ENCODE measurements at places on chromosomes 2 and 18.

- no peak for DNase-seq
Measured at GRCh38 chr18:75323821-75324585, 103.5 kb downstream of the SMIM21 start.

GRCh38 chr2:205283736-205284270 lies 398.5 kb upstream of the NRP2 start:
- DNase-seq: no peak

DNA sequence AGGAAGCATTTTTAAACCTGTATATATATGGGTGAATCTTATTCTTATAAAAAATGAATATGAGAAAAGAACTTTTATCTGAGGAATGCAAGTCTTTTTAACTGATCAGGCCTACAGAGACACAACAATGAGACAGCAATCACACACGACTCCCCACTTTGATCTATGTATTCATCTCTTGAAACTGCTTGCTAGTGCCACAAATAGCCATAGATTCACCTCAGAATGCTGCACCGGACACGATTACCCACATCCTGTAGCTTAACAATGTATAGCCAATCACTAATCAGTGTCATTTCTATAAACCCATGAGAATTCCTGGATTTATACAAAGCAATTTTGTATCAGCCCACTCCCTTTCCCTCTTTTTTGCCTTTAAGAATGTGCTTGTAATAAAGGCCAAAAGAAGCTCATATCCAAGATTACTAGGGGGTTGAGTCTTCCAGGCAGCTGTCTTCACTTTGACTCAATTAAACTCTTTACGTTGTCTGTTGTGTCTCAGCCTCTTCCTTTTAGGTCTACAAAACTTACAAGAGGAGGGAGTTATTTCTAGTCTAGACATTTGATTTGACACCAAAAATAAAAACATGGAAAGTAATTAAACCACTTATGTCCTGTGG lies 94.9 kb downstream of the MBD2 start:
- DNase-seq: no peak

DNA sequence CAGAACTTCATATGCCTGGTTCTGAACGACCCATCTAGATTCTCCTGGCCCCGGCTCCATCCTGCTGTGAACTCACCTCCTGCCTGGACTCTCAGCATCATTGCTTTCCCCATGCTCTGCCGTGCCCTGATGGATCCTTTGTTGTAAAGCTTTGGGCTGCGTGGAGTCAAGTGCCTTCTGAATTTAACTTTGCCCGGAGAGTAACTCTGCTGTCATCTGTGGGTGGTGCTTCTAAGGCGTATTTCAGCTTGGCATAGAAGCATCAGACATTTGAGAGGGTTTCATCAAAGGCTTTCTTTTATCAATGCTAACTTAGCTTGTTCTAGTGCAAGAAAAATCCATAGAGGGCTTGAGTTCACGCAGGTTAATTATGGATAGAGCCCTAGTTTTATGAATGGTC lies 8.1 kb upstream of the GREB1 start:
- no peak for DNase-seq

- no peak for DNase-seq
Measured at GRCh38 chr18:10070561-10071000, 156.8 kb downstream of the VAPA start.

DNA sequence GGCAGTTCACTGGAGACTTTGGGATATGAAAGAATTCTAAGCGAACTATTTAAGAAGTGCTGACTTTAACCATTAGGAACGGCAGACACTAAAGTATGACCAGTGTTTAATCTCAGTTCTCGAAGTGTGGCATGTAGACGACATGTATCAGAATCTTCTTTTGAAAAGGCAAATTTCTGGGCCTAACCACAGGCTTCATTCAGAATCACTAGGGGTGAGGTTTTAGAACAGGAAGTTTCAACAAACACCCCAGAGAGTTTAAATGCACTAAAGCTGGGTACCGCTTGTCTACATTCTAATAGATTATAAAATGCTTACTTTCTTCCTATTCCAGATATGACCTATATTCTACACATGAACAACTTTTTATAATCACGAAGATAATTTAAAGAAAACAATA lies 180.3 kb downstream of the ANKRD44 start:
- DNase-seq: no peak

GRCh38 chr2:105546628-105546974 lies 147.8 kb upstream of the FHL2 start:
- DNase-seq: no peak

Measured in NCI-H1092 (cell line).